Articular chondrocyte of knee joint (primary cell): ENCODE measurements at places on chromosomes 5 and 9. TPM values are rescaled to one million over a fixed set of nuclear protein-coding genes. Genes with fewer than 3 reads are reported as not detected.

Gene NUDT2
- total RNA-seq, result 19.2 and 42.3 TPM in 2 replicates

Gene CCL19
- not detected in 2 replicates for total RNA-seq

Gene ARL14EPL
- total RNA-seq, result 0.11 and 0.13 TPM in 2 replicates

Gene BTNL3
- total RNA-seq, result not detected in 2 replicates

Gene RANBP17
- total RNA-seq, result 27.3 and 28.6 TPM in 2 replicates

Gene PCDHGA4
- 6.7 and 8.9 TPM in 2 replicates for total RNA-seq

Gene PDCD1LG2
- total RNA-seq, result 8.9 and 9.1 TPM in 2 replicates

Gene SPATA31C1
- not detected in 2 replicates for total RNA-seq

Gene GABRA1
- not detected in 2 replicates for total RNA-seq

Gene TMEM215
- total RNA-seq, result not detected in 2 replicates

Gene MRPL50
- total RNA-seq, result 12.3 and 12.5 TPM in 2 replicates

Gene SH2D3C
- 0.32 and 0.52 TPM in 2 replicates for total RNA-seq

Gene KCNMB1
- under 0.01 TPM in 2 replicates for total RNA-seq

Gene DEPDC1B
- 3.1 and 5.1 TPM in 2 replicates for total RNA-seq

Gene FBXL17
- total RNA-seq, result 20.5 and 24.8 TPM in 2 replicates

Gene TRIM36
- total RNA-seq, result 0.13 and 0.32 TPM in 2 replicates

Gene ARHGEF37
- total RNA-seq, result 1.3 and 1.6 TPM in 2 replicates

Gene TAS2R1
- total RNA-seq, result not detected in 2 replicates

Gene SLC31A2
- total RNA-seq, result 33.3 and 39.0 TPM in 2 replicates

Gene TSSK1B
- 0.43 and 0.52 TPM in 2 replicates for total RNA-seq

Gene PCDHGC4
- total RNA-seq, result 5.6 and 6.4 TPM in 2 replicates

Gene MYMK
- total RNA-seq, result not detected in 2 replicates

Gene CMYA5
- total RNA-seq, result 5.2 and 6.1 TPM in 2 replicates

Gene PAPPA
- 16.3 and 52.5 TPM in 2 replicates for total RNA-seq

Gene SHOC1
- 0.11 and 0.13 TPM in 2 replicates for total RNA-seq

Gene CHMP5
- 75.7 and 85.1 TPM in 2 replicates for total RNA-seq

Gene ORM2
- not detected in 2 replicates for total RNA-seq

Gene DMRT3
- total RNA-seq, result not detected in 2 replicates

Gene SGCD
- 71.9 and 73.8 TPM in 2 replicates for total RNA-seq

Gene DDX4
- total RNA-seq, result not detected in 2 replicates

Gene PCDHGB7
- total RNA-seq, result 25.6 and 26.2 TPM in 2 replicates

Gene PHYHD1
- total RNA-seq, result 9.1 and 10.3 TPM in 2 replicates

Gene FOXD4L6
- 0.13 TPM in 1 of 2 replicates, not detected in the other for total RNA-seq

Gene HARS2
- total RNA-seq, result 24.4 and 28.6 TPM in 2 replicates

Gene NFIB
- total RNA-seq, result 72.2 and 105 TPM in 2 replicates

Gene IL5
- total RNA-seq, result not detected in 2 replicates

Gene CCDC69
- total RNA-seq, result 3.9 and 6.1 TPM in 2 replicates

Gene IFNA13
- total RNA-seq, result 0.11 TPM in 1 of 2 replicates, not detected in the other

Gene SLC1A1
- total RNA-seq, result 18.4 TPM in 2 replicates

Gene URM1
- 33.6 and 36.3 TPM in 2 replicates for total RNA-seq

Gene OTULINL
- total RNA-seq, result 0.13 and 0.22 TPM in 2 replicates

Gene TAF11L12
- total RNA-seq, result not detected in 2 replicates

Gene OR13J1
- total RNA-seq, result not detected in 2 replicates

Gene FBP1
- 1.2 and 5.1 TPM in 2 replicates for total RNA-seq

Gene PLCXD3
- not detected in 2 replicates for total RNA-seq

Gene LPAR1
- 212 and 263 TPM in 2 replicates for total RNA-seq

Gene SLC6A7
- not detected in 2 replicates for total RNA-seq

Gene ROPN1L
- 0.26 and 0.32 TPM in 2 replicates for total RNA-seq

Gene ERAP2
- total RNA-seq, result 53.6 and 78.0 TPM in 2 replicates

Gene SPINK7
- total RNA-seq, result not detected in 2 replicates

Gene ANKRD34B
- not detected in 2 replicates for total RNA-seq

Gene PLPP7
- total RNA-seq, result 9.6 and 9.7 TPM in 2 replicates

Gene SHISAL2B
- total RNA-seq, result not detected in 2 replicates

Gene CCL21
- total RNA-seq, result not detected in 2 replicates

Gene PNPLA7
- 2.6 and 3.0 TPM in 2 replicates for total RNA-seq

Gene ANKRD18B
- total RNA-seq, result not detected in 2 replicates
